Activated T-helper 1 cell treated with anti-CD3 and anti-CD28 coated beads, Interleukin-12 subunit alpha, Interleukin-12 subunit beta, Interleukin-2, Interleukin-4 antibody, amounts not matched to agents 30 ng/mL and 10 ng/mL and 1 ng/mL, durations not matched to agents 14 hours and 24 hours and 36 hours (primary cell): ENCODE measurements at places on chromosomes 7 and 10. TPM values are rescaled to one million over a fixed set of nuclear protein-coding genes. Genes with fewer than 3 reads are reported as not detected.

The JAKMIP3 gene
- 1.1 and 1.3 TPM in 2 replicates for total RNA-seq

The PPP1R17 gene
- total RNA-seq: not detected in 2 replicates

The SPDYE6 gene
- not detected in 2 replicates for total RNA-seq

The PON1 gene
- total RNA-seq: not detected in 2 replicates

- DNase-seq: no peak
Measured at GRCh38 chr10:4352414-4352961, 473.5 kb upstream of the AKR1E2 start.

DNA sequence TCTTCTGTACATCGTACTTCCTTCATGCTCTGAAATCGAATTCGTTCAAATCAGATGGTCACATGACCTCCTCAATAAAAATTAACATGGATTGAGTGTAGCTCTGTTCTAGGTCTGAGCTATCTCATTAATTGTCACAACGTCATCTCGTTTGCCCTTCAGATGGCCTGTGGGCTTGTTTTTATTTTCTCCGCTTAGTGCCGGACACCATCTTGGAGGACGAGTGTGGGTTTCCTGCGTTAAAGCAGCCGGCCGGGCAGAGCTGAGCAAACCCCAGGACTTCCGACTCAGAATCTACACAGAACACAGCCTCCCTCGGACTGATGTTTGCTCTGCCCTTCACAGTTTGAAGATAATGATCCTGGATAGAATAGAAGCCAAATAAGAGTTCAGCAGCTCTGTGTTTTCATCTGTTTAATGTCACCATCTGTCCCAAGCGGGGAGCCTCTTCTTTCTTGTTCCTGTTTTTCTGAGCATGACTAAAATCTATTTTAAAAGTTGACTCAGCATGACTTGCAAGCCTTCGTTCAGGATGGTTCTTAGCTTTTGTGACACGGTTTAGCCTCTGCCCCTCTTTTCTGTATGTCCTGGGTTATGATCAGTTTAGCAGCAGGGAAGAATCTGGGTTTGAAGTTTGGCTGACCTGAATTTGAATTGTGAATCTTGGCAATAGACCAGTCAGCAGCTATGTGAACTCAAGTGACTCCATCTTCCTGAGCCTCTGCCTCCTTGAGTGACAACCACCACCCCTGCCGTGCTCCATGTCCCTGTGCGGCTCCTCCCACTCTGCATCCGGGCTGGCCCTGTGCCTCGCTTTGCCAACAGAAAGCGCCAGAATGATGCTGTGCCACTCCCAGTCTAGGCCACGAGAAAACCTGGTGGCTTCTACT lies 30.6 kb upstream of the GALNTL5 start:
- no peak for DNase-seq

DNA sequence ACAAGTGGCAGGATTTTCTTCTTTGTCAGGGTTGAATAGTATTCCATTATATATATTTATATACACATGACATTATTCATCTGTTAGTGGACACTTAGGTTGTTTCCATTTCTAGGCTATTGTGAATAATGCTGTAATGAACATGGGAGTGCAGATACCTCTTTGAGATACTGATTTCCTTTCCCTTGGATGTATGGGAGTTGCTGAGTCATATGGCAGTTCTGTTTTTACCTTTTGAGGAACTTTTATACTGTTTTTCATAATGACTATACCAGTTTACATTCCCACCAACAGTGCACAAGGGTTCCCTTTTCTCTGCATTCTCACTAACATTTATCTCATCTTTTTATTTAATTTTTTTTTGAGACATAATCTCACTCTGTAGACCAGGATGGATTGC lies 1.8 kb upstream of the CLCN1 start:
- no peak for DNase-seq

- DNase-seq: no peak
Measured at GRCh38 chr10:11913079-11913641, 90.0 kb downstream of the PROSER2 start.

- no peak for DNase-seq
Measured at GRCh38 chr10:69337296-69338132, 59.2 kb downstream of the HK1 start.

DNA sequence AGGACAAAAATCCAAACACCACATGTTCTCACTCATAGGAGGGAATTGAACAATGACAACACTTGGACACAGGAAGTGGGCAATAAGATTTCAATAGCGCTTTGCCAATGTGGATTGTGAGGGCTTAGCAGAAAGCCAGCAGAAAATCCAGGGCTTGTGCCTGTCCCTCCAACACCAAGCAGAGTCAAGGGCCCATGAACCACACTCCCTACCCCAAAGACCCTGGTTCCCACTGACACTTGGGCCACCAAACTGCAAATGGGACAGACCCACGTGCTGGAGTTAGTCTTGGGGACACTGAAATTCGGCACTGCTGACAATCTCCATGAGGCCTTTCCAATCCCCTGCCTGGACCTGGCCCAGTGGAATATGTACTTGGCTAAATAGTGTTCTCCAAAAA lies 67.0 kb downstream of the GRID1 start:
- no peak for DNase-seq

DNA sequence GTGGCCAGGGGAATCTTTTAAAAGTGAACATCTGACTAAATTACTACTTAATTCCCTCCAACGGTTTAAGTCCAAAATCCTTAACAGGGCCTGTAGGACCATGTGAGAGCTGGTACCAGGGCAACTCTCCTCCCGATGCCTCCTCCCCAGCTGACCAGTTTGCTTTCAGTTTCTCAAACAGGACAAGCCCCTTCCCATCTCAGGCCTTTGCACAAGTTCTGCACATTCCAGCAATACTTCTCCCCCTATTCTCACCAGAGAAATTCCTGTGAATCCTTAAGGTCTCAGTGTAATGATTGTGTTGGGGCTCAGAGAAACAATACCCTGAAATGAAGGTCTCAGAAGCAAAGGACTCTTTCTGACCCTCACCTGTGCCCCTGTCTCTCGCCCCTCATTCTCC lies 8.0 kb upstream of the CALHM1 start:
- DNase-seq: no peak

GRCh38 chr7:92517631-92518030 lies 10.7 kb downstream of the PEX1 start:
- DNase-seq: no peak

GRCh38 chr10:72846238-72846637 lies 47.3 kb upstream of the OIT3 start:
- no peak for DNase-seq

GRCh38 chr10:112791447-112791846 lies 158.6 kb upstream of the TCF7L2 start:
- no peak for DNase-seq

DNA sequence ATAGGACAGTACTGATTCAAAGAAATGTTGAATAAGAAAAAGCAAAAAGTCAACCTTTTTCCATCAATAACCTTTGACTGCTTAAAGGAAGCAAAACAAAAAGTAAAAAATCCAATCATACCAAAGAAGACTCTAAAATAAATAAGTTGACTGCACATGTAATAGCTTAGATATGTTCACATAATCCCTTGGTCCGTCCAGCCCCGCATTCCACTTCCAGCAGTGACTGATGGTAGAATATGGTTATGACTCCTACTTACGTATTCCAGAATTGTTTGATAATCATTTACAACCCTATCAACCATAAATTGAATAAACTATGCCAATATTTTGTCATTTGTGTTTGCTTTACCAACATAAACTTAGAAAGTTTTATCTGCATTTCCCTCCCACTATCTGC lies 77.9 kb downstream of the CTNNA3 start:
- DNase-seq: no peak
